ENCODE measurements at places on chromosomes 16 and 17. TPM values are rescaled to one million over a fixed set of nuclear protein-coding genes. Genes with fewer than 3 reads are reported as not detected.

KRTAP9-8 gene
- total RNA-seq = not detected

TRPV2 gene
- total RNA-seq = 107 TPM

IRX3 gene
- not detected for total RNA-seq

PRM1 gene
- not detected for total RNA-seq

TERB1 gene
- total RNA-seq = not detected

RCVRN gene
- not detected for total RNA-seq

SLC13A2 gene
- not detected for total RNA-seq

Measured in activated naive CD8-positive, alpha-beta T cell treated with anti-CD3 and anti-CD28 coated beads, Interleukin-2, amount 10 ng/mL, durations not matched to agents 7 days and 5 days (primary cell).